ENCODE measurements at places on chromosomes 6 and 20. TPM values are rescaled to one million over a fixed set of nuclear protein-coding genes. Genes with fewer than 3 reads are reported as not detected.

DNA sequence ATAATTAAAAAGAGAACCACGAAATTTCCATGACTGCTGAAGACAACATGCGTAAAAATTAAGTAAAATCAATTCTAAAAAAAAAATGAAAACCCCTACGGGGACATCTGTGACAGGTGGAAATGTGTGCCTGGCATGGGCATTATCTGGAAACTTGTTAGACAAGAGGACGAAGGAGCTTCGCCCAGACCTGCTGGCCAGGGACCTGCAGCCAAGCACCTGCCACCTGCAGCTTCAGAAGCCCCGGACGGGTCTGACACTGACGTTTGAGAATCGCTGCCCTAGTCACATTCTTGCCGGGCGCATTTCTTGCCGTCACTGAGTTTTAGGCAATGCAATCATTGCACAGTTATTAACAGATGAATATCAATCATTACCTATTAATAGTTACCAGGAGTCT, 140.3 kb downstream of the SMOC2 start:
- no peaks in the 10 kb centered on the region for H3K27me3 ChIP-seq
- H3K36me3 ChIP-seq: no peaks in the 10 kb centered on the region
- no peak for DNase-seq
- no peak overlapping the region for H3K4me3 ChIP-seq

DNA sequence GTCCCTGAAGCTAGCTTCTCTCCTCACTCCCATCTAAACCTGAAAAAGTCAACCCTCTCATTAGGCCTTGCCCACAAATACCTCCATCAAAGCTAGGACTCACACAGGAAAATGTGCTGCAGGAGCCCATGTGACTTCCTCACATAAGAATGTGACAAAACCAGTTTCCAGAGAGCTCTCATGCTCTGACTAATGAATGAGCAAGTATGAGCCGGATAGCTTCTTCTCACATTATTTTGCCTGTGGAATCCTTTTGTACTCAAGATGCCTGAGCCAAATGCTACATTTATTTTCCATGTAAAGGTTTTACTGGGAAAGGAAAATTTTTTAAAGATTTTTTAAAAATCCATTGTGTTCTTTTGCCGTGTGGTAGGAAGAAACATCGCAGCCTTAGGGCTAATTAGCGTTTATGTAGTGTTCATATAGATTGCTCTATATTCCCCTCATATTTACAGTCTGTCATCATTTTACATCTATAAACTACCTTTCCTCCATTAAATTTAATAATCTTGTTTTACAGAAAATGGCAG, 68.6 kb upstream of the CCN6 start:
- H3K36me3 ChIP-seq: no peaks in the 10 kb centered on the region
- H3K27me3 ChIP-seq: no peaks in the 10 kb centered on the region
- H3K4me1 ChIP-seq: peaks cover 3% of the 10 kb centered on the region
- no peak overlapping the region for H3K4me3 ChIP-seq
- H3K27ac ChIP-seq: peak overlapping the region; percentile 13

GRCh38 chr6:4776131-4776492, at the start of gene CDYL:
Gene CDYL, plus strand, starts transcription at chr6:4776404. Its CDS starts 380 bp downstream, at chr6:4776784.
- H3K4me3 ChIP-seq: peak within 1 kb of the TSS; percentile 78
- H3K36me3 ChIP-seq: no peaks in the 10 kb centered on the region
- H3K27me3 ChIP-seq: peaks cover 2% of the 10 kb centered on the region
- H3K27ac ChIP-seq: peak within 1 kb of the TSS; percentile 59
- peak; percentile 96 for DNase-seq

DNA sequence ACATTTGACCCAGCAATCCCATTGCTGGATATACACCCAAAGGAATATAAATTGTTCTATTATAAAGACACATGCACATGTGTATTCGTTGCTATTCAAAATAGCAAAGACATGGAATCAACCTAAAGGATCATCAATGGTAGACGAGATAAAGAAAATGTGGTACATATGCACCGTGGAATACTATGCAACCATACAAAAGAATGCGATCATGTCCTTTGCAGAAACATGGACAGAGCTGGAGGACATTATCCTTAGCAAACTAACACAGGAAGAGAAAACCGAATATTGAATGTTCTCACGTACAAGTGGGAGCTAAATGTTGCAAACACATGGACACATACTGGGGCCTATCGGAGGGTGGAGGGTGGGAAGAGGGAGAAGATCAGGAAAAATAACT, 340.0 kb downstream of the NRN1 start:
- no peak for DNase-seq
- no peaks in the 10 kb centered on the region for H3K4me1 ChIP-seq
- H3K27me3 ChIP-seq: no peaks in the 10 kb centered on the region
- H3K4me3 ChIP-seq: no peak overlapping the region
- no peak overlapping the region for H3K27ac ChIP-seq

- H3K4me1 ChIP-seq: no peaks in the 10 kb centered on the region
- no peak overlapping the region for H3K27ac ChIP-seq
- no peaks in the 10 kb centered on the region for H3K27me3 ChIP-seq
- DNase-seq: no peak
- H3K36me3 ChIP-seq: no peaks in the 10 kb centered on the region
- no peak overlapping the region for H3K4me3 ChIP-seq
Measured at GRCh38 chr6:82072751-82073150, 174.8 kb downstream of the IBTK start.

- DNase-seq: no peak
- H3K36me3 ChIP-seq: no peaks in the 10 kb centered on the region
- H3K4me3 ChIP-seq: no peak overlapping the region
- H3K27me3 ChIP-seq: no peaks in the 10 kb centered on the region
- H3K4me1 ChIP-seq: no peaks in the 10 kb centered on the region
Measured at GRCh38 chr6:99066044-99066443, 118.3 kb upstream of the FBXL4 start.

JPH2 gene
- total RNA-seq: 11.4 TPM

RAET1G gene
- total RNA-seq: 0.41 TPM

ENPP5 gene
- total RNA-seq: 21.5 TPM

COL21A1 gene
- 3.1 TPM for total RNA-seq

CST8 gene
- total RNA-seq: not detected

THEMIS gene
- 3.3 TPM for total RNA-seq

NINL gene
- 25.2 TPM for total RNA-seq

Measured in kidney (tissue), 22 donors.